ENCODE measurements at places on chromosomes 12 and 14.
A peak's percentile ranks its signal among the peaks of the same experiment; 100 is the strongest.

DNA sequence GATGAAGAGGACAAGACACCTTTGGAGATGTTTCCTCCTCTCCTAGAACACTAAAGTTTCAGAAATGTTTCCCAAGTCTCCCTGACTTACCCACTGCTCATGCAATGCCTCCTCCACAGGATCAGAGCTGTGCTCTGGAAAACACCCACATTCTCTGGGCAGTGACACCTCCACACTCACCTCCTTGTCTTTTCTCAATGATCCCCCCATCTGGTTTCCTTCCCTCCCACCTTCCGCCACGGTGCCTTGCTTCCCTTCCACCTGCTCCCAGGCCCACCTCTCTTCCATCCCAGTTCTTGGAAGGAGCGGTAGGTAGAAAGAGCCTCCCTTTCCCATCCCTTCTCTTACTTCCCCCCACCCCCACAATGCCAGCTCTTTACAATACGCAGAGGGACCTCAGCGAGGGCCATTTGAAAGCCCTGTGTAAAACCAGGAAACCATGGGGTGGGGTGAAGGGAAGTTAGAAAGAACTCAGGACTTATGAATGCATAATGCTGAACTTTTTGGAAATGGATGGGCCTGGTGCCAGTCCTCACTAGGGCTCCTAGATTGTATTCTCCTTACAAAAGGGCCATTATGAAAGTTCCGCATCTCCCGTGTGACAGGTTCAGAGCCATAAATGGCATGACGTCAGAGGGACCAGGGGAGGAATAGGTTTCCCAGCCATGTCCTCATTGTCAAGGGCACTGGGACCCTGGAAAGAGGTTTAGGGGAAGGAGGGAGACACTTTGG is 12.8 kb downstream of the FBLN5 start:
- ATAC-seq = no peak

DNA sequence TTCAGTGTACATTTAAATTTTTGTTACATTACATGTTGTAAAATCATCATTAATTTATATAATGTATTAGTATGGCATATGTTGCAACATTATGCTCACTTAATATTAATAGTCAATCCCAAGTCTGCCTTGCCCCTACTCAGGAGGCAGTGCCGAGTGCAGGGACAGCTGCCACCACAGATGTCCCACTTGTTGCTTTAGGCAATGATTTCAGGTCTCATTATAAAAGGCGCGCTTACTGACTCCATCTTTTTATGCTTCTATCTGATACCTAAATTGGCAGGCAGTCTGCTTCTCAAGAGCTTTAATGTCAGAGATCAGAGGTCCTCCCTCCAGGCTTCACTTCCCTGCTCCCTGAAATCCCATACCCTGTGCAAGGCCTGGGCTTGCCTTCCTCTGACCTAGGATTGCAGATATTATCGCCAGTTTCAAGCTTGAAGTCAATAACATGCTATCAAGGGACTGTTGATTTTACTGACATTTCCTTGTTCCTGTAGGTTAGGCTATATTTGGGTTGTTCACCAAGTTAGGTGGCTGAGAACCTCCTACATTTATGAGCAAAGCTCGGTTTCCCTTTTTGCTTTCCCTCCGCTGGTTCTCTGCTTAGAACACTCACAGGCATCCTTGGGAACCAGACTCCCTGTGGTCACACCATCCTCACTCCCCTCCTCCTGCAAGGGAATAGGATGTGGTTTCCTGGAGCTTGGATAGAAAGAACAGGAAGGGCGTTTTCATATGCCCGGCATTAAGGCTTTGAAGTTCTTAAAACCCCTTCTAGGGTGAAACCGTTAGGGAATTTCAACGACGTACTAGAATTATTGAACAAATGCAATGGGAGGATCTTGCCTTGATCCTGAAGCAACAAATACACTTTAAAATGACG is 208.4 kb upstream of the FKBP4 start:
- no peak for ATAC-seq

DNA sequence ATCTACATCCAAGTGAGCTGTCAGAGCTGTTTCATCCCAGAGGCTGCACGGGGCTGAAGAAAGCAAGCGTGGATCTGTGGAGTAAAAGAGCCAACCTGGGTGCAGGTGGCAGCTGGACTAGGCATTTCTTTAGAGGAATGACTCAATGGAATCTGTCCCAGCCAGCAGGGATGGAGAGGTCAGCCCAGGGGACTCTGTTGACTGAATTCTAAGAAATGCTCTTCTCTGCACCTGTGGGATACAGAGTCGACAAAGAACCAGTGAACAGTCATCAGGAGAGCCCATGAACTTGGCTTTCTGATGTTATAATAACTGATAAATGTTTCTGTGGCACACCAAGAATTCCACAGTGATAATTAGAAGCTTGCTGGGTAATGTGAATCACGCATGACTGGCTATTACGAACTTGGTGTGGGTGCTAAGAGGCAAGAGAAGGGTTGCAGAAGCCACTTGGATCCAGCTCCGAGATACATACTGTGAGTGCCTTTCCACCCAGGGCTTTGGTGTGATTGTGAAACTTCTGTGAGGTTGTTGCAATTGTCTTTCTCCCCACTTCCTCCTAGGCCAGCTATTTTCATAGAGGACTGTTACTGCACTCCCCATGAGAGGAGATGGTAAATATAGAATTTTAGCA is 16.2 kb downstream of the PYGL start:
- ATAC-seq = no peak

DNA sequence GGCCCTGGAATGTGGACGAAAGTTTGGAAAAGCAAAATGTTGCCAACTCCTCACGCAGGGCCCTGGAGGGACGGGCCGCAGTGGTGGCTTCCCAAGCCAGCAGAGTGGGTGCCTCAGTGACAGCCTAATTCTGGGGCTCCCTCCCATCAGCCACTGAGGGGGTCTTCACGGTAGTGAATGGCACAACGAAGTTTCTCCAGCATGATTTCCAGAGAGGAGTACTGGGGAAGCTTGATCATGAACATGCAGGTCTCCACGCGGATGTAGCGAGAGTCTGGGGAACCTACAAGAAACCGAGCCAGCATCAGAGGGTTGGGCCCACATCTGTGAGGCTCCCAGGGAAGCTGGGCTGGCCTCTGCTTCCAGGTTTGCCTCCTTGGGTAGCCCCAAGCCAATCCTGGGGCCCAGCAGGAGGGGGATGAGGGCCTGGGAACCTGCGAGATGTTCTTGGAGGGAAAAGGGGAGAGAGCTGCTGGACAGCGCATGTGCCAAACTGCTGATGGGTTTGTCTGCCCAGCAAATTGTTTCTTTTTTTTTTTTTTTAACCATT is 37.0 kb downstream of the TRAFD1 start:
- ATAC-seq = no peak

- peak; percentile 75 for ATAC-seq
Observed at GRCh38 chr12:3236345-3237187, 159.4 kb downstream of the TSPAN9 start.

GRCh38 chr14:55128386-55129085 is 516 bp upstream of the LGALS3 start:
- ATAC-seq = no peak

DNA sequence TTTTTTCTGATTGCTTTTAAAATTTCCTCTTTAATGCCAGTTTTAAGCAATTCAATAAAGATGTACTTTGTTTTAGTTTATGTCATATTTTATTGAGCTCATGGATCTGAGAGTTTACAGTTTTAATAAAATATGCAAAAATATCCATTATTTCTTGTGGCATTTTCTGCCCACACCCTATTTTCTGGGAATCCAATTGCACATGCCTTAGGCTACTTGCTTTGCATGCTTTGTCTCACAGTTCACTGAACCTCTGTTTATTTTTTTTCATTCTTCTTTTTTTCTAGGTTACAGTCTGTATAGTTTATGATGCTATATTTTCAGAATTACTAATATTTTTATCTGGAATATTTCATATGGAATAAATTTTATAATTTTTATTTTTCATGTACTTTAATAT is 1258.0 kb downstream of the FSCB start:
- ATAC-seq = no peak

DNA sequence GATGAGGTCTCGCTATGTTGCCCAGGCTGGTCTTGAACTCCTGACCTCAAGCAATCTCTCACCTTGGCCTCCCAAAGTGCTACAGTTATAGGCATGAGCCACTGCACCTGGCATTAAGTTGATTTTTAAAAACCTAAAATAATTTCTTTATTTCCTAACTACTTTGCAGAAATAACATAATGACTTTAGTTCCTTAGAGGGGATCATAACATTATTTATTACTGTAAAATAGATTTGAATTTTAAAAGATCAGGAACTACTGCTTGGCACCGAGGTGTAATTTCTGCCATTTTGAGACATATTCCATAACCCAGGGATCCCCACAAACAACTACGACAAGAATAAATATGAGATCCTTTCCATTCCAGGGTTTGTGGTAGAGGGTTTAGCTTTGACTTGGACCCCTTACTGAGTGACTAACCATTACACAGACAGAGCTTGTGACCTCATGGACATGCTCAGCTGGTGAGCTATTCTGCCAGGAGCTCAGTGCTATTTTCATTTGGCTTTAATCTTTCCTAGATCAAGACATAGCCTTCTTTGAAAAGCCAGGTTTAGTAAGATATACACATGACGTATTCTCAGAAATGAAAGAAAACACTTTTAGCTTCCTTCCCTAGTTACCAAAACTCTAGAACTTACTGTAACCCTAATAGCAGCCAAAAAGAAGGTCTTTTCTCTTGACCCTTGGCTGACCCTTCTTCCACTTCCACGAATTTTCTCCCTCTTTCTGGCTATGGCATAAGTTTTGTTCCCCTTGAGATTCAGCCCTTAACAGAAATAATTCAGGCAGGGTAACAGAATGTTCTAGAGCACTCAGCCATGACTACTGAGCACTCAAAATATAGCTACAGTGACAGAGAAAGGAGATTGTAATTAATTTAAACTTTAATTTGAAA is 75.1 kb upstream of the NUDT4 start:
- no peak for ATAC-seq

DNA sequence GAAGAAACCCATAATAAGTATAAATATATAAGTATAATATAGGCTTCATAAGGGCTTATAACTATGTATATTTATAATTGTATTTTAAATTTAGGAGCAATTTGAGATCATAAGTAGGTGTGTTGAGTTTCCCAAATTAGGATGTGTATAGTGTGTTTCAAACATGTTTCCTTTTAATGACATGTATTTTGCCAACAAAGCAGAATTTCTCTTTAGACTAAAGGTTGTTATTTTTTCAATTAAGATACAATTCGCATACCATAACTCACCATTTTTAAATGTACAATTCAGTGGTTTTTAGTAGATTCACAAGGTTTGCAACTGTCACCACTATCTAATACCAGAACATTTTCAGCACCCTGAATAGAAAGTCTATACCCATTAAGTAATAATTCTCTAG is 7.7 kb upstream of the ARL1 start:
- no peak for ATAC-seq

All from stimulated activated memory B cell treated with anti-CD40 and anti-IgM and Interleukin-4, amounts not matched to agents 10 μg/mL and 1 μg/mL and 100 μg/mL, for 72 hours (primary cell).